A549 treated with DMSO at 1 μM for 4 hours (cell line): ENCODE measurements at places on chromosomes 11 and 22. TPM values are rescaled to one million over a fixed set of nuclear protein-coding genes. Genes with fewer than 3 reads are reported as not detected.

The OR10A2 gene
- total RNA-seq = not detected in 5 replicates

The OSM gene
- total RNA-seq = 0.08 TPM in 1 of 5 replicates, not detected in the others

The CRACR2B gene
- total RNA-seq = 3.1 to 4.7 TPM (median 3.6 TPM) in 5 replicates

The CD3G gene
- total RNA-seq = not detected in 5 replicates

The LPXN gene
- 2.4 to 3.3 TPM (median 3.1 TPM) in 5 replicates for total RNA-seq

The TRIM51 gene
- not detected in 5 replicates for total RNA-seq

The GRM5 gene
- total RNA-seq = not detected in 5 replicates

The FGF19 gene
- total RNA-seq = 0.08 to 0.11 TPM in 2 of 5 replicates, not detected in the others

The SERGEF gene
- 11.7 to 20.6 TPM (median 16.4 TPM) in 5 replicates for total RNA-seq

The CCDC188 gene
- total RNA-seq = not detected in 5 replicates

The PRODH gene
- total RNA-seq = 0.11 to 0.71 TPM (median 0.44 TPM) in 5 replicates

The IL17REL gene
- total RNA-seq = 0.03 to 0.04 TPM (median 0.03 TPM) in 3 of 5 replicates, not detected in the others

The TTC36 gene
- not detected in 5 replicates for total RNA-seq

The CRYBB3 gene
- total RNA-seq = not detected in 5 replicates

The ENDOD1 gene
- 13.1 to 17.6 TPM (median 15.2 TPM) in 5 replicates for total RNA-seq

The MUC5AC gene
- total RNA-seq = 2.3 to 5.4 TPM (median 4.6 TPM) in 5 replicates

The MYBPC3 gene
- 0.05 to 0.10 TPM (median 0.07 TPM) in 5 replicates for total RNA-seq

The CNIH2 gene
- total RNA-seq = 1.1 to 2.6 TPM (median 2.2 TPM) in 5 replicates

The HOATZ gene
- not detected in 5 replicates for total RNA-seq

The TSKU gene
- total RNA-seq = 156 to 215 TPM (median 192 TPM) in 5 replicates

The SLCO2B1 gene
- total RNA-seq = 3.2 to 6.3 TPM (median 4.2 TPM) in 5 replicates

The MS4A2 gene
- not detected in 5 replicates for total RNA-seq

The DRD4 gene
- total RNA-seq = 0.17 to 0.43 TPM (median 0.24 TPM) in 5 replicates

The PTDSS2 gene
- total RNA-seq = 32.2 to 50.9 TPM (median 44.1 TPM) in 5 replicates

The NXPE4 gene
- not detected in 5 replicates for total RNA-seq

The CEP126 gene
- 1.9 to 5.3 TPM (median 3.4 TPM) in 5 replicates for total RNA-seq

The TMEM45B gene
- total RNA-seq = 0.13 to 0.27 TPM (median 0.24 TPM) in 3 of 5 replicates, not detected in the others

The OR51B4 gene
- total RNA-seq = not detected in 5 replicates

The CASP12 gene
- not detected in 5 replicates for total RNA-seq

The RAG1 gene
- total RNA-seq = 0.01 to 0.48 TPM (median 0.27 TPM) in 5 replicates

The C11orf16 gene
- not detected in 5 replicates for total RNA-seq

The SLC35F2 gene
- total RNA-seq = 41.6 to 49.3 TPM (median 44.9 TPM) in 5 replicates

The UFD1 gene
- 94.8 to 99.6 TPM (median 98.3 TPM) in 5 replicates for total RNA-seq

The TMEM151A gene
- total RNA-seq = 2.0 to 3.5 TPM (median 3.2 TPM) in 5 replicates

The C11orf91 gene
- 0.35 to 1.6 TPM (median 1.0 TPM) in 5 replicates for total RNA-seq

The ANO1 gene
- total RNA-seq = 0.93 to 1.7 TPM (median 1.1 TPM) in 5 replicates
